ENCODE measurements at places on chromosomes 11 and 22. TPM values are rescaled to one million over a fixed set of nuclear protein-coding genes. Genes with fewer than 3 reads are reported as not detected.

The CRYAB gene
- total RNA-seq: 35.5 TPM

The OAF gene
- total RNA-seq: 12.3 TPM

The CSTF3 gene
- total RNA-seq: 27.8 TPM

DNA sequence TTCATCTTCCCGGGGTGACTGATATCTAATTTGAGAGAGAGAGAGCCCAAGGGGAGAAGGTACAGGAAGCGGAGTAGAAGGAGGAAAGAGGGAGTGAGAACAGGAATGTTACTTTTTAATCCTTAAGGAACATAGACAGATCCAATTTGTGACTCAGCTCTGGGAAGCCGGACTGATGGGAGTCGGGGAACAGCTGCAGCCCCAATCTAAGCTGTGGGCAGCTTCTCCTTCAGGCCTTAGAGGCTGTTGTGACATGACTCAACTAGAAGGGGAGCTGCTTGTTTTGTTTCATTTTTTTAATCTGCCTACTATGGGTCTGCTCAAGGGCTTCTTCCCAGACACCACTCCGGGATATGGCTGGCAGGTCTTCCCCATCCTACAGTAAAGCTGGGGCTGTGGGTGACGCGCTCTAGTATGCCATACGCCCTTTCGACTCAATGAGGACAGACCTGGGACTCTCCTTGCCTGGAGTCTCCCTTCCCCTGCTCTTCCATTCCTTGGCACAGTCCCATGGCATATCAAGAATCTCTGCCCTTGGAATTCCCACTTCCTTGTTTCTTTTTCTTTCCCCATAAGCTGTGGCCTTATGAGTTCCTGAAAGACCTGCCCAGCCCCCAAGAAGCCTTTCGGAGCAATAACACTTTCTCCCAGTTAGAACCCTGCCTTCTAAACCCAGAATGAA, 103.3 kb upstream of the AKIP1 start:
- peak overlapping the region; percentile 84 for H3K4me3 ChIP-seq
- H3K27me3 ChIP-seq: no peaks in the 10 kb centered on the region
- no peak for DNase-seq

- no peak overlapping the region for H3K4me3 ChIP-seq
- H3K4me1 ChIP-seq: no peaks in the 10 kb centered on the region
- H3K27ac ChIP-seq: no peak overlapping the region
- no peaks in the 10 kb centered on the region for H3K27me3 ChIP-seq
- DNase-seq: no peak
These were observed 25.5 kb downstream of the SERPIND1 start for GRCh38 chr22:20799449-20799848.

GRCh38 chr11:31651822-31652221, 142.3 kb downstream of the ELP4 start:
- no peak overlapping the region for H3K4me3 ChIP-seq
- no peaks in the 10 kb centered on the region for H3K27me3 ChIP-seq
- no peak overlapping the region for H3K27ac ChIP-seq
- peaks cover 1% of the 10 kb centered on the region for H3K36me3 ChIP-seq
- H3K4me1 ChIP-seq: peaks cover 7% of the 10 kb centered on the region
- DNase-seq: no peak

DNA sequence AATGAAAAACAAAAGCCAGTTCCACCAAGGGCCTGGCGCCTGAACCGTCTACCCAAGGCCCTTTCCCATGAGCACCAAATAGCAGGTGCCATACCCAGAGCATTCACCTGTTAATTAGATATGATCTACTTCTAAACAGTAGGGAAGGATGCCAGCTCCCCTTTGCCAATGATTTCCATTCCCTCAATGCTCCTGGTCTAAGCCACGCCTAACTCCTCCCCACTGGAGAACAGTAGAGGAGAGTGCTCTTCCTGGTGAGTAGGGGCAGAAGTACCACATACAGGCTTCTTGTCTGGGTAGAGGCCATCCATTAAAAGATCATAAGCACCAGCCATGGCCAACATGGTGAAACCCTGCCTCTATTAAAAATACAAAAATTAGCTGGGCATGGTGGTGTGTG, 40.7 kb downstream of the PACSIN2 start:
- H3K27ac ChIP-seq: no peak overlapping the region
- H3K36me3 ChIP-seq: peaks cover 2% of the 10 kb centered on the region
- no peak overlapping the region for H3K4me3 ChIP-seq
- peaks cover 28% of the 10 kb centered on the region for H3K4me1 ChIP-seq

GRCh38 chr11:73195191-73196007, 22.7 kb upstream of the P2RY2 start:
- H3K4me1 ChIP-seq: no peaks in the 10 kb centered on the region
- peaks cover 2% of the 10 kb centered on the region for H3K27me3 ChIP-seq
- no peak for DNase-seq
- H3K36me3 ChIP-seq: no peaks in the 10 kb centered on the region
- H3K4me3 ChIP-seq: no peak overlapping the region
- no peak overlapping the region for H3K27ac ChIP-seq

GRCh38 chr22:48615171-48616008, 1212.3 kb downstream of the BRD1 start:
- H3K4me3 ChIP-seq: no peak overlapping the region
- no peaks in the 10 kb centered on the region for H3K4me1 ChIP-seq
- no peaks in the 10 kb centered on the region for H3K36me3 ChIP-seq
- no peak overlapping the region for H3K27ac ChIP-seq
- no peaks in the 10 kb centered on the region for H3K27me3 ChIP-seq

All from osteocyte (in vitro differentiated cells).